ENCODE measurements at places on chromosomes 13 and 19. TPM values are rescaled to one million over a fixed set of nuclear protein-coding genes. Genes with fewer than 3 reads are reported as not detected.

- DNase-seq, result no peak
These were observed 64.9 kb downstream of the KL start for GRCh38 chr13:33080972-33081590.

CD37 gene
- 369 TPM for total RNA-seq

- no peak for DNase-seq
These were observed 91.3 kb downstream of the STK24 start for GRCh38 chr13:98485561-98485960.

TSKS gene
- total RNA-seq, result 4.1 TPM

PSG6 gene
- not detected for total RNA-seq

- no peak for DNase-seq
These were observed 263.5 kb downstream of the FOXO1 start for GRCh38 chr13:40402931-40403431.

DNA sequence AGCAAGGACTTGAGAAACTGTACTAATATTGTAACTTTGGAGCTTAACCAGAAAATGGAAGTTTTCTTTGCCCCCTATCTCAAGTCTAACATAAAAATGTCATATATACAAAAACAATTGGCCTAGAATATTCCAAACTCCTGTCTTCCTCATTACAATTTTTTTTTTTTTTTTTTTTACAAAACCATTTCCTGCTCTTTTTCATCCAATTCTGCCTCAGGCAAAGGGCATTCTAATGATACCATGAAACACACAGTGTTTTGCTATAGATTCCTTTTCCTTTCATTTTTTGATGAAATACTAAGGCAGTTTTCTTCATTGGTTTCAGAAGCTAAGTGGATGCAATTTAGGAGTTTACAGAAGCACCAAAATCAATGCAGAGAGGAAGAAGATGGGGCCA is 119.7 kb downstream of the LHFPL6 start:
- no peak for DNase-seq

LILRB2 gene
- not detected for total RNA-seq

DNA sequence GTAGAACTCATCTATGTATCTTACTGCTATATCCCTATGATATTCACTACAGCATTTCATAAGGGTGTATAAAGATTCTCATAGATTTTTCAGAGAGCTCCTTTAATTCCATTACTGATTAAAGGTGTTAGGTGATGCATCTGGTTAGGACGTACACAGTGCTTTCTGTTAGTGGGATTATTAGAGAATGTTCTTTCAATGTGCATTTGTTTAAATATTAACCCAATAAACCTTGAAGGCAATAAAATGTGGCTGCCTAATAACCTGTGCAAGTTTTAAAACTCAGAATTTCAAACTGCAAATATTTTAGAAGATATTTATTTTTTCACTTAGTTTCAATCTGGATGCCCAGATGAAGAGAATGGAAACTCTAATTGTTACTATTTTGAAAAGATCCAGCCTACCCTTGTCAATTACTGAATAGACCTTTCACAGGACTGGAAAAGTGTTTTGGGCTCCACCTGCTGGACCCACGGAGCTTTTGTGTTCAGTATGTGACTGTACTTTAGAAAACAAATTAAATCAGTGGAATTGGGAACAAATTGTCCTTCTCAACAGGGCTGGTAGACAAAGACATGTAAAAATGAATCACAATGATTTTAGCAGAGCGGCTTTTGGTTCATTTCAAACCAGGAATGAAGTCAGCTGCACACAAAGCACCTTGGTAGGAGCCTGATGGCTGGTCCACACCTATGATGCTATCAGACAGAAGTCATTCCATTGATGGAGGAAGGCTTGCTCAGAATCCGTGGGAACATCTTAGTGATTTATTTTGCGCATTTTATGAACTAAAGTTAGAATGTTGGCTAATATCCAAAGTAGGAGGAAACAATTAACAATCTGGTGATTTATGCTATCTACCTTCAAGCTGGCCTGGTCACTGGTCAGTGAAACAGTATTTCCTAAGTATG is 89.4 kb upstream of the RAP2A start:
- DNase-seq, result peak; percentile 30

- DNase-seq, result no peak
These were observed 2.6 kb upstream of the SLC27A1 start for GRCh38 chr19:17467471-17468301.

LILRB1 gene
- 2.0 TPM for total RNA-seq

LMTK3 gene
- total RNA-seq, result 24.0 TPM

Measured in T-cell (primary cell).